ENCODE measurements at places on chromosomes 6 and 20.

DNA sequence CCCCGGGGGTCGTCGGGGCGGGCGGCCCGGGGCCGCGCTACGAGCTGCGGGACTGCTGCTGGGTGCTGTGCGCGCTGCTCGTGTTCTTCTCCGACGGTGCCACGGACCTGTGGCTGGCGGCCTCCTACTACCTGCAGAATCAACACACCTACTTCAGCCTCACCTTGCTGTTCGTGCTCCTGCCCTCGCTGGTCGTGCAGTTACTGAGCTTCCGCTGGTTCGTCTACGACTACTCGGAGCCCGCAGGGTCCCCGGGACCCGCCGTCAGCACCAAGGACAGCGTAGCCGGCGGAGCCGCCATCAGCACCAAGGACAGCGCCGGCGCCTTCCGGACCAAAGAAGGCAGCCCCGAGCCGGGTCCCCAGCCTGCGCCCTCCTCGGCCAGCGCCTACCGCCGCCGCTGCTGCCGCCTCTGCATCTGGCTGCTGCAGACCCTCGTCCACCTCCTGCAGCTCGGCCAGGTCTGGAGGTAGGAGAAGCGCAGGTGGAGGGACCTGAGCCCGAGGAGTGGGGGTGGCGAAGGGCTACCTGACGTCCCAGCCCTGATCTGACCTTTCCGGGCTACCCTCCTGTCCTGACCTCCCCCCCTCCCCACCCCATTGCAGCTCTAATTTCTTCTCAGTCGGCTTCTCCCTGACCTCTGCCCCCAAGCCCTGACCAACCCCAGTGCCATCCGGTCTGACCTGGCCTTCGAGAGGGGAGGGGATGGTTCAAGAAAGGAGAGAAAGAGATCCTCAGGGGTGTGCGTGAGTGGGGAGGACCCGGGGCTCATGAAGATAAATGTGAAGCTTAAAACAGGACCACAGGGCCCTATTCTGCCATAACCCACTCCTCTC lies 558 bp downstream of the XKR7 start:
- peak; percentile 47 for DNase-seq

DNA sequence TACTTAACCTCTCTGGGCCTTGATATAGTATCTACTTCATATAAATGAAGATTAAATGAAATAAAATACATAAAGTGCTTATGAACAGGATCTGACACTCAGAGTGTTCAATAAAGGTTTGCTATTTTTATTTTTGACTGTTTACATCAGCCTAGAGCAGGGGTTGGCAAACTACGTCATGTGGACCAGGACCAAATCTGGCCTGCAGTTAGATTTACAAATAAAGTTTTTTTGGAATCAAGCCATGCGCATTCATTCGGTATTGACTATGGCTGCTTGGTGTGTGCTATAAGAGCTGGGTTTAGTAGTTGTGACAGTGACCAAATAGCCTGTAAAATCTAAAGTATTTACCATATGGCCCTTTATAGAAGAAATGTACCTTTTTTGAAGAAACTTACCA lies 20.8 kb downstream of the PEX7 start:
- DNase-seq, result no peak

- no peak for DNase-seq
Measured at GRCh38 chr6:15791448-15792181, 128.8 kb upstream of the DTNBP1 start.

DNA sequence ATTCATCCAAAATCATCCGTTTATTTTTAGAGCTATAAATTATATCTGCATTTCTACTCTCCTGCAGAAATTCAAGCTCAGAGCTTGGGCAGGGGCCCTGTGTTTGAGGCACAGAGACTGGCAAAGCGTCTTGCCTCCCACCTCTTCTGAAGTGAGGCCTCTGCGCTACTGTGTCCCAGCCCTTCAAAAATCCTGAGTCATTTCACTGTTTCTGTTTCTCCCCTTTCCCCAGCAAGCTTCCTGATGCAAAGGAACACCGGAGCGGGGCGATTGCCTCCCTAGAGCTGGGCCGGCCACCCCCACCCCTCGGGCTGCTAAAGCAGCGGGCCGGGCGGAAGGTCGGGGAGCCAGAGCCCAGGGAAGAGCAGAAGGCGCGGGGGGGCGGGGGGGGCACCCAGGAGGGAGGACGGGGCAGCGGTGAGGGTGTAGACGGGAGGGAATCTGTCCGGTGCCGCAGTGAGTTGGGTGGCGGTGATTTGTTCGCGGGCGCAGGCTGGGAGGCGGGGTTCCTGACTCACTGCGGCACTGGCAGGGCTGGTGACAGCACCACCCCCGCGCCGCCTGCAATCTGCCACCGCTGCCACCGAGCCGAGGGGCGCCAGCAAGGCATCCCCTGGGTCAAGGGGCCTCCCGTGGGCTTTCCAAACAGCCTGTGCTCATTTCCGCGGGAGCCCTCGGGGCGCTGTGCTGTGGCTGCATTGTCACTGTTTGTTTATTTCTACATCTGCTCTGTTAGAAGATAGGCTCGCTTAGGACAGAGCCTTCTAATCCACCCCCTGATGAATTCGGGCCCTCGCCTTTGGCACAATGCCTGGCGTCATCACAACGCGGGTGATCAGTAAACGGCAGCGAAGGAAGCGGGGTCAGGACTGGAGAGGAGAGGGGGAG lies 46.5 kb upstream of the SNAP25 start:
- DNase-seq, result peak; percentile 16

DNA sequence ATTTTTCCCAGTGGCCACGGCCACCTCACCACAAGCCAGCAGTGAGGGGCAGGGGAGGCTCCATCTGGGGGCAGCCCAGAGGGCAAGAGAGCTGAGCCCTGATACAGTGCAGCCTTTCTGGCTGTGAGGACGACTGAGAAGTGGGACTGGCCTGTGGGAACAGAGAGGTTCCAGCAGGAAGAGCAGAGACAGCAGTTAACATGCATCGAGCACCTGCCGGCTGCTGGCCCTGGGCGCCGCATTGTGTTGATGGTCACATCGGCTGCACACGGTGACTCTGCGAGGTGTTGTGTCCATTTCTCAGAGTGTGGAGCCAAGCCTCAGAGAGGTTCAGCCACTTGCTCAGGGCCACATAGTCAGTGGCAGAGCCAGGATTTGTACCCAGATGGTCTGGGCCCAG lies 9.8 kb downstream of the FOXS1 start:
- DNase-seq, result no peak

GRCh38 chr6:11754625-11755271 lies 23.9 kb downstream of the ADTRP start:
- peak; percentile 52 for DNase-seq

DNA sequence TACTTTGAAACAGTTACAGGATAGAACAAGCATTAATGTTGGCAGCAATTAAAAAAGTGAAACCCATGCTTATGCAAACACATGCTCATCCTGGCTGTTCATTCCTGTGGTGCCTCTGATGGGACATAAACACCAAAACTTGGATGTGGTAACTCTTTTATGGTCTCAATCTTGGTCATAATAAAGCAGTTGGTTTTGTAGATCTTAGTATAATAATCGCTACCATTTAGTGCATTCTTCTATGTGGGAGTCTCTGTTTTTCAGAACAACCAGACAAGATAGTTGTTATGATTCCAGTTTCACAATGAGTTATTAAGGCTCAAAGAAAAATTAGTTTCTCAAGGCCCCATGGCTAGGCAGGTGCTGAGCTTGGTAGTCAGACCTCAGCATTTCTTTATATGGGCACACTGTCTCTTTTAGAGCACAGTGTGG lies 184.0 kb downstream of the UTRN start:
- no peak for DNase-seq

Data from iris pigment epithelial cell (primary cell).